ENCODE measurements at places on chromosomes 1 and 21.

DNA sequence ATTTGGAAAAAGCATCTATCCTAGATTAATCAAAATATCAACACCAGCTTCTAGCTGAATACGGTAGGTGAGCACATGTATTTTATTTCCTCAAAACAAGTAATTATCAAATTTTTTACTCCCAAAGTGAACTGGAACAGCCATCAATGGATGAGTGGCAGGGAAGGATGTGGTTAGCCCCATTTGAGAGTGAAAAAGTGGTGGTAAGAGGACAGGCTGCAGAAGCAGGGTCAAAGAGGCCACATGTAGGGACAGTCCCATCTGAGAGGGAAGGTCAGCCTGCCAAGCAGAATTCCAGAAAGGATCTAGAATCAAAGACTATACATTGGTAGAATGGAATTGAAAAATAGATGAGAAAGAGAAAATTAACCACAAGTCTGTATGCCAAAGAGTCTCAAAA is 163.8 kb downstream of the SMYD3 start:
- no peak for DNase-seq

DNA sequence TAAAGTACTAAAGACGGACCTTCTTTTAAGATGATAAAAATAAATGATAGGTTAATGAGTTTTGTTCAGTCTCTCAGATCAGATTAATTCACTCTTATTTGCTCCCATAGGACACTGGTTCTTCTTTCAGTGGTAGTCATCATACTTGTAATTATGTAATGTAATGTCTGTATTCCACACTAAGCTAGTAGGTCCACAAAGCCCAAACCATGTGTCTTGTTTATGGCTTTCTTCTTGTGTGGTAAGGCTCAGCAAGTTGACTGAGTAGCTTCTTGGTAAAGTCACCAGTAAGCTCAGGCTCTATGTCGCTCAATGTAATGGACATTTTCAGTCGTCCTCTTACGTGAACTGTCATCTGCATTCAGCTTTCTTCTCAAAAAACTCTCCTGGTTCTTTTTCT is 2.5 kb downstream of the LYPLAL1 start:
- no peak for DNase-seq

- no peak for DNase-seq
Observed at GRCh38 chr21:19197950-19198349, 794.4 kb upstream of the TMPRSS15 start.

DNA sequence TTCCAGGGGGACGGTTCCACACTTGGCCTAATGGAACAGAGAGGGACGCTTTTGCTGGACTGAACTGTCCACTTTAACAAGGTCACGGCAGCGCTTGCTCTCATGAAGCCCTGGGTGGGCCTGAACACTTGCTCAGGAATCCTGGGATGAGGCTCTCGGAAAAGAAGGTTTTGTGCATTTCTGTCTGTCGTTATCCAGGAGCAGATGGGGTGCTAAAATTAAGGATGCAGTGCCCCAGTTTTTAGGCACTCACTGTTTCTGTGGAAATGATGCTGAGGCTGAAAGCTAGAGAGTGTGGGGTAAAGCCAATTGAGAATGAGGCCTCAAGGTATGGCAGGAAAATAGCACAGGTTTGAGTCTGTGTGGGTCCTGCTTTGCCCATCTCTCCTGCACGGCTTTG is 111.0 kb downstream of the DAB1 start:
- no peak for DNase-seq

GRCh38 chr1:230169454-230170152 is 102.6 kb downstream of the GALNT2 start:
- no peak for DNase-seq

DNA sequence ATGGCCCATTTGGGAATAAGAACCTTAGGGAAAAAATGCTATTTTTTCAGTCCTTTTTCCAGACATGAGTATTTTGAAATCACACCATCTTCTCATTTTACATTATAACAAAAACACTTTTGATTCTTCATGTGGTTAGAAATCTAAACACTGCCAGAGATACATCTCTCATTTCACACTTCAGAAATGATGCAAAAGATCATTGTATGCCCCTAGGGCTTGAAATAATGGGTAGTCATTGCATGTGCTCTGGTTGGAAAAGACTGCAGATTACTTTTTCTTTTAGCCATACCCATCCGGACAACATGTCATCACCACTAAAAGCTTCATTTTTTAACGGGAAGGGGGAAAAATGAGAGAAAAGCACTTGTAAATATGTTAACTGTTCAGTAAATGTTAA is 1152.2 kb upstream of the ADGRL4 start:
- DNase-seq = no peak
